COR-L47 (cell line): ENCODE measurements at places on chromosomes 3 and 15.

GRCh38 chr3:196517162-196517800 is 2.1 kb upstream of the SMCO1 start:
- DNase-seq, result no peak

- DNase-seq, result no peak
Measured at GRCh38 chr3:82179291-82179690, 417.8 kb upstream of the GBE1 start.

DNA sequence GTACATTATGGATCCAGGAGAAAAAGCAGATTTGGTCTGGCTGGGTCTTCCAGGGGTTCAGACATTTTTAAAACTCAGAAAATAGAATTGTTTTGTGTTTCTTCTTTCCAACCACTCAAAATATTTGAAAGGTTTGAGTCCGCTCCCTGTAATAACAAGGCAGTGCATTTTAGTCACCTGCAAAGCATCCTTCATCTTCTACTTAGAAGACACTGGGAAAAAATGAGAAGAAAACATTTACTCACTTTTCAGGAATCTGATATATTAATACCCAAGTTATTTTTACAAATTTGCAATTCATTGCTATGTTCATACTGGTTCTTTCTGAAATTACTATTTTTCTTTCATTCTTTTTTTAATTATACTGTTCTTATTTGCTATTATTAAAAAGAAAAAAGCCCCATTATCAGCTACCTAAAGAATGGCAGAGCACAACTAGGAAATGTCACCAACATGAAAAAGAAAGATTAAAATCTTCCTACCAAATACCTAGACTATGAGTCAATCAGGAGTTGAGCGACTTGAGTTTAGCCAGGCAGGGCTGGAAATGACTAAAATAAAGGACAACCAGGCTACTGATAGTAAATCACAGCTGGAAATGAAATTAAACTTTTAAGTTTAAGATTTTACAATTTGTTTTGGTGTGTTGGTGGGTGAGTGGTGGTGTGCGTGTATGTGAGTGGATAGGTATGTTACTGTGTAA is 280.3 kb upstream of the THBS1 start:
- no peak for DNase-seq

DNA sequence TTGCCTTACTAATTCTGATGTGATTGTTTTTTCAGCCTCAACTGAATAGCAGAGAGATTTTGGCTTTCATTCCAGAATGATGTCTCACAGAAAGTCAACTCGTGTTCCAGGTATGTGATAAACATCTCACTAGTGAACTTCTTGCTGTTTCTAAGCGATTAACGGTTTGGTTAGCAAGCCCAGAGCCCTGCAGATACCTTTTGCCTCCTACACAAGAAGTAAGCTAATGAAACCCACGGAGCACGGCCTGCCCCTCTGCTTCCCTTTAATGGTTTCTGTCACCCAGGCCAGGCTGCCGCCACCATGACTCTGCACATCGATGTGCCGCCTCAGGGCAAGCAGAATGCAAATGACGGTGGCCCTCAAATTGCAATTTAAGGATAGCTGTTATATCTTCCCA is 155.9 kb upstream of the ICE2 start:
- DNase-seq, result no peak

DNA sequence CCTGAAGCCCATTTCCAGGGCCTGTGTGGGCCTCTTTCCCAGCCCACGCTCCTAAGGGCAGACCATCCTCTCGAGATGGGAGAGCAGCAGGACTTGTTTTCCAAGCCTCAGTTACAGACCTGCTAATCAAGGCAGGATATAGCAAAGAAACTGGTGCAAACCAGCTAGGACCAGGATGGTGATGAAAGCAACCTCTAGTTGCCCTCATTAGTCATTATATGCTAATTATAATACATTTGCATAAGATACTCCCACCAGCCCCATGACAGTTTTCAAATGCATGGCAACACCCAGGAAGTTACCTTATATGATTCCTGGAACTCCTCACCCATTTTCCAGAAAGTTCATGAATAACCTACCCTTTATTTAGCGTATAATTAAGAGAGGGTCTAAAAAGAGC is 34.4 kb upstream of the TRH start:
- no peak for DNase-seq
